ENCODE measurements at places on chromosomes 4 and X.

GRCh38 chrX:23884427-23885024, 23.2 kb downstream of the APOO start:
- DNase-seq: peak; percentile 82

DNA sequence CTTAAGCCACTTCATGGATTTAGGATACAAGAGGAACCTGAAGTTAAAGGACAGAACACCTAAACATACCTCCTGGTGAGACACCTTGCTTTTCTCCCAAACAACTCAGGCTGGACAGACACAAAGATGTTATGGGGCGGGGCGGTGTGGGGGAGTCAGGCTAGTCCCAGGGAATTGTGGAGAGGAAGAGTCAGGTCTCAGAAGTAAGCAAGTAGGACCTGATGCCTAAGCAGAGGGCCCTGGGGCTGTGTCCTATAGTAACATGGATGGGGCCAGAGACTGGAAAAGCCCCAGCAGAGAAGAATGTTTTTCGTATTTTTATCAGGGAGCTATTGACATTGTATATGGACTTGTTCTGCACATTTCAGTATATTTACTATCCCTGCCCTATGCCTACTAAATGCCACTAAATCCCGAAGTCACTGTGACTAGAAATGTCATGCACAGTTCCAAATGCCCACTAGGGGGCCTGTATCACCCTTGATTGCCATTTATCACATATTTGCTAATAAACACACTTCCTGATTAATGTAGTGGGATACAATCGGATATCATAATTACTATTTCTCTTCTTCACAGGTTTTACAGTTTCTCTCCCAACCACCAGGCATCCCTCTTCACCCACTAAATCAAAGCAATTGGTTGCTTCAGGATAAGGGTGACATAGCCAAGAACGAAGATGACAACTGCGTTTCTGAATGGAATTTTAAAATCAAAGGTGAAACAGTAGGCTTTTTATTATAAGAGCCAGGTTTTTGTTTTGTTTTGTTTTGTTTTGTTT, 23.8 kb upstream of the ARHGAP10 start:
- peak; percentile 61 for DNase-seq

DNA sequence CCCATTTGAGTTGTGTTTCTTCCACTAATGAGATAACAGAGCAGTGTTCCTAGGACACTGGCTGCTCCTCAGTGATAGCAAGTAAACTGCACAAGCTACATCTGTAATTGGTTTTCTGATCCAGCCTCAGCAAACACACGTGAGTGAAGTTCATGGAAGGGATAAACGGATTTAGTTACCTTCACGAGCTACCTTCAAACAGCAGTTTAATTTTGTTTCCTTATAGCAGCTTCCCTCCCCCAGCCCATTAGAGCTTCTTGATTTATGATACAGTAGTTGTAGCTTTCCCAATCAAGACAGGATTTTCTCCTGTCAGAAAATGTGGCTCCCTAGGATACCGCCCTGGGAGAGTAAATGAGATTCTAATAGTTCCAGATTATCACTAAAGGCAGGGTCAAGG, 634.2 kb upstream of the FAT1 start:
- DNase-seq: no peak

- peak; percentile 13 for DNase-seq
Observed at GRCh38 chr4:114563536-114564315, 34.9 kb upstream of the UGT8 start.

- DNase-seq: no peak
Observed at GRCh38 chr4:83065266-83065665, 30.3 kb downstream of the COPS4 start.

GRCh38 chr4:110637408-110638088, 14.7 kb upstream of the PITX2 start:
- DNase-seq: no peak

DNA sequence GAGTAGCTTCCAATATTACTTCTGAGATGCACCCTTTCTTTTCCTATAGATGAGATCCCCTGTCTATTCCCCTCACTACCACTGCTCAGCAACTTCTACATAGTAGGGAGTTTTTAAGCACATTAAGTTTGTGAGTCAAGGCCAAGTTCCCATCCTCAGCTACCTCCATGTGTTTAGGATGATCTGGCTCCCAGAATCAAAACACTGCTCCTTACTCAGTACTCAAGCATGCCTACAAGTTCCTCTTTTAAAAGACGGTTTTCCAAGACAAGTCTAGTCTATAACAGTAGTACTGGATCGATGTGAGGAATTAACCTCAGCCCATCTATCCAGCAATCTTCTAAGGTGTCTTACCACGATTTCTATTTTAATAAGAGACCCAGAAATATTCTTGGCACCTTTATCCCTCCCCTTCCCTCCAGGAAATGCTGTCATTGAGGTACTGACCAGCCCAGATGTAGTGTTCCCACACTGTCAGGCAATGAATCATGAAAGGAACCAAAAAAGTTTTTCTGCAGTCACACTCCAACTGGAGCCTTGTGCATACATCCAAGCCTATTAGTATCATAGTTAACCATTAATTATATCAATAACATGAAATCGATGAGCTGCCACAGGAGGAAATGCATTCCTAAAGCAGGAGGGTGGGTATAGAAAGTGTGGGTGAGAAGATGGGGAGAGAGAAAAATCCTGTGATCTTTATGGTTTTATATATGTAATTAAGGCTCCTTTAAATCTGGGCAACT, 29.6 kb downstream of the AREG start:
- peak; percentile 58 for DNase-seq

DNA sequence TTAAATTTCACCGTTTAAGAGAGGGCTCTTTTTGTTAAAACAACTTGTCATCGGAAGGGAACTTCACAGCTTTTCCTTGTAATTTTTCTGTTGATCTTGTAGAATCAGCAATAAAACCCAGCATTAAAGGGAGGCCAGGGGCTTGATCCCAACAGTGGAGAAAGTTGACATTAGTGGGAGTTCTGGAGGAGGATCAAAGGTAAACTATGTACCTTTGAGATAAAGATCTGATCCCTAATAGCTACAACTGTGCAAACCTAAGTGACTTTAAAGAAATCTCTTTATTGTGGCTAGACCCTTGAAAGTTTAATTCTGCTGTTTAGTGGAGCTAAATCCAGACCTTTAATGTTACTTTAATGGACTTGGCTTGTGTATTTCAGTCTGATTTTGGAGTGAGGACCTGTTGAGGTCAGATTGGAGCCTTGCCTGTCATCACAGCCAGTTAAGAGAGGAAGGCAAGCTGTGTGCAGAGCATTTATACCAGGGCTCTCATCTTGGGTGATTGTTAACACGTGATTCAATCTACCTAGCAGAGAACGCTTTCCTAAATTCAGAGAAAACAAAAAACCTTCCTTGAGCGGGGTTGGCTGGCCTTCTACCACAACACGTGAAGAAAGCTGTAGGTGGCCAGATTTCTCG, 1.7 kb downstream of the DOCK11 start:
- no peak for DNase-seq

DNA sequence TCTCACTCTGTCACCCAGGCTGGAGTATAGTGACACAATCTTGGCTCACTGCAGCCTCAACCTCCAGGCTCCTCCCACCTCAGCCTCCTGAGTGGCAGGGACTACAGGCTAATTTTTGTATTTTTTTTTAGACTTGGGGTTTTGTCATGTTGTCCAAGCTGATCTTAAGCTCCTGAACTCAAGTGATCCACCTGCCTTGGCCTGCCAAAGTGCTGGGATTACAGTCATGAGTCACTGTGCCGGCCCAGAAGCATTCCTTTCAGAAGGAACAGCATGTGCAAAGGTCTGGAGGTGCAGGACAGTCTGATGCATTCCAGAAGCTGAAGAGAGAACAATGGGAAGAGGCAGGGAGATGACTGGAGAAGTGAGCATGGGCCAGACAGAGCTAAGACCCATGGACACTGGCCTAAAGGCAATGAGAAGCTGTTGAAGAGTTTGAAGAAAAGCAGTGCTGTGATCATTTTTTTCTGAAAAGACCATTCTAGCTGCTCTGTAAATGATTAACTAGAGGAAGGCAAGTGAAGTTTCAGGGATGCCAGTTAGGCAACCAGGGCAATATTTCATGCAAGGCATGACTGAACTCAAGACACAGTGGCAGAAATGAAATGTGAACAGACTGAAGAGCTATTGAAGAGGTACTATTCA, 43.2 kb downstream of the MANBA start:
- peak; percentile 30 for DNase-seq

DNA sequence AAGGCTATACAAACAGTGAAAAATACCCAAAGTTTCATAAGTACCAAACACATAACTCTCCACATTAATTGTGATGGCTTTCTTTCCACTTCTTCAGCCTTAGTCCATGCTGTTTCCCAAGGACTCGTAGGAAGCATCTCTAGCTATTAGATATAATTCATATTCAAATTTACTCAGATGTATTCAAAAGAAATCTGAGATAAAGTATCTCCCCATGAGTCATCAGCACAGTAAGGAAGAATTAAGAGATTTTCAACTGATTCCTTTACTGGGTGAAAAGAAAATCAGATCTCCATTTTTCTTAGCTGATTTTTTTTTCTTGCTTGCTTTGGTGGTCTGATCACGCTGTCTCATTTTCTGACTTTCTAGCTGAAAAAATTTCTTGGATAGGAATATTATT, 71.7 kb downstream of the MID1 start:
- no peak for DNase-seq

DNA sequence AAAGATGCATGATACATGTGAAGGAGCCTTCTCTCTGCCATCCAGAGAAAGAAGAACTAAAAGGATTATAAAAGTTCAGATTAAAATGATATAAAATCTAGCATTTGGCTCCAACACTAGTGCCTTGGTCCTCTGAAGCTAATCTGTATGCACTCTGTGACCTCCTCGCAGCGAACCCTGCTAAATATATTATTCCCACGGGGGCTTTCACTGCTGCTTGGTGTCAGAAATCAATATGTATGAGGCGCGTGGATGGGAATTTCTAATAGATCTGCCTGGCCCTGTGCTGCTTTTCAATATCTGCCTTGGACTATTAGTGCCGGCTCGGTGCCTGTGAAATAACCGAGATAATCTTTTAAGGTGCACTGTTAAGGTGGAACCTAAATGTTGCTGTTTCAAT, 69.7 kb downstream of the CXXC4 start:
- no peak for DNase-seq

- peak; percentile 69 for DNase-seq
Observed at GRCh38 chr4:114156371-114156770, 176.9 kb upstream of the ARSJ start.

GRCh38 chr4:18192901-18193300, 171.3 kb upstream of the LCORL start:
- DNase-seq: no peak

DNA sequence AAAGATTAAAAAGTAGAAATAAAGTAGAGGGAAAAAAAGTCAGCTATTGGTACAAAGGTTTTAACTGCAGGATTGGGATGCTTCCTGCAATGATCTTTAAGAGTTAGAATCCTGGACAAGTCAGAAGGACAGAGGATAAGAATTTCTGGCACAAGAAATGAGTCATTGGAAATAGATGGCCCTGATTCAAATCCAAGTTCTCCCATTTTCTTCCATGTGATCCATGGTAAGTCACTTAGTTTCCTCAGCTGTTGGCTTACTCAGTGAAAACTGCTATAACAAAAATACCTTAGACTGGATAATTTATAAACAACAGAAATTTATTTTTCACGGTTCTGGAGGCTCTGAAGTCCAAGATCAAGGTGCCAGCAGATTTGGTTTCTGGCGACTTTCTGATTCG, 13.3 kb upstream of the TBC1D19 start:
- DNase-seq: no peak

DNA sequence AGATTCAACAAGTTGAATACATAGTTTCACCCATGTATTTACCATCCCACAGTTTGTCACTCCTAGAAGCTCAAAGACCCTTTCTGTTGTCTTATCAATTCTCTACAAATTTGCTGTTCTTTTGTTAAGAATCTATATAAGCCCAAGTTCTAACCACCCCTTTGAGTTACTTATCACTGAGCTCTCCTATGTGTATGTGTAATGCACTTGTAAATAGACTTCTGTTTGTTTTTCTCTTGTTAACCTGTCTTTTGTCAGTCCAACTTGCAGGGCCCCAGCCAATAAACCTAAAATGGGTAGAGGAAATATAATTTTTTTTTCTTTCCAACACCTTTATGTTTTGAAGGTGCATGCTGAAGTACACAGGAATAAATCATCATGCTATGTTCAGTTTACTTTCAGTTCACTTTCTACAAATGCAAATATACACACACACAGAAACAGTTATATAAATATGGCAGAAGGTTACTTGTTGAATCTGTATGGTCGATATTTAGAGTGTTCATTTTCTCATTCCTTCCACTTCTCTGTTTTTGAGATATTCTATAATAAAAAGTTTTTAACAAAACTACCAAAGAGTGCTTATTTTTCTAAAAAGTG, 22.3 kb upstream of the CLOCK start:
- no peak for DNase-seq

DNA sequence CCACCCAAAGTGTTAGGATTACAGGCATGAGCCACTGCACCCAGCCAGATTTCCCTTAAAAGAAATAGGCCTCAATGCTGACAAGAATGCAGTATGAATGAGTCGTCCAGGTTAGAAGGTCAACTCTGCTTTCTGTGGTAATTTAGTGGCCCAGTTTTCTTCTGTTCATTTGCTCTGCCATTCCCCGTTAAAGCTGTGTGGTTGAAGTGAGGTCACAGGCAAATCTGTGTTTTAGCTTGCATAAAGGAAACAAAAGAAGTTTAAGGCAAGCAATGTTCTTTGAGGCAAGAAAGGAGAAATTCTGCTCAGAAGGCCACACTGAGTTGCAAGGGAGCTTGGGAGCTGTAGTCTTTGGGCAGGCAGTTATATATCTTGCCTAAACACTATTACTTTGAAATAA, 176.8 kb downstream of the LARP7 start:
- peak; percentile 54 for DNase-seq

GRCh38 chr4:23818097-23818885, 71.6 kb downstream of the PPARGC1A start:
- DNase-seq: no peak

DNA sequence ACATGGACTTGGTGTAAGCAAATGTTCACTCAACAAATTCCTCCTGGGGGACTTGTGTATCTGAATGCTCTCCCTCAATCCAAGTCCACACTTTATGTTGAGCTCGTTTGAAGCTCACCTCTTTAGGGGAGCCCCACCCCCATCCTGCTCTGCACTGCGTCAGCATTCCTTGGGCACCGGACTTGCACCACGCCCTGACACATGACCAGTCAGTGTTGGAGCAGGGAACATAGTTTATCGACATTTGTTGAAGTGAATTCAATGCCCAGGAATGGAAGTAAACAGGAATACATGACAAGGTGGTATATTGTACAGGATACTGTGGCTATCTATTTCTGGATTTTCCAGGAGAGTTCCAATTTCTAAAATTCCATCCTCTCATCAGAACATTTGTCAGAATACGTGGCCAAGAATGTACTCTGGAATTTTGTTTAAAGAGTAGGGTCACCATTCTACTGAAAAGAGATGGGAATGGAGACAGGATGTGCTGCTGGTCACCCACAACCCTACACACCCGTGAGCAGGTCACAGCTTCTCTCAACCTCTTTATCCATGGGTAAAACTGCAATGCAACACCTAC, 60.0 kb upstream of the LNX1 start:
- peak; percentile 49 for DNase-seq

GRCh38 chr4:68599150-68599549, 23.0 kb upstream of the UGT2B17 start:
- DNase-seq: no peak

GRCh38 chrX:2483398-2484060, 17.2 kb downstream of the DHRSX start:
- DNase-seq: no peak

All from EH (cell line).